ENCODE measurements at places on chromosomes 3 and 15. TPM values are rescaled to one million over a fixed set of nuclear protein-coding genes. Genes with fewer than 3 reads are reported as not detected.

DNA sequence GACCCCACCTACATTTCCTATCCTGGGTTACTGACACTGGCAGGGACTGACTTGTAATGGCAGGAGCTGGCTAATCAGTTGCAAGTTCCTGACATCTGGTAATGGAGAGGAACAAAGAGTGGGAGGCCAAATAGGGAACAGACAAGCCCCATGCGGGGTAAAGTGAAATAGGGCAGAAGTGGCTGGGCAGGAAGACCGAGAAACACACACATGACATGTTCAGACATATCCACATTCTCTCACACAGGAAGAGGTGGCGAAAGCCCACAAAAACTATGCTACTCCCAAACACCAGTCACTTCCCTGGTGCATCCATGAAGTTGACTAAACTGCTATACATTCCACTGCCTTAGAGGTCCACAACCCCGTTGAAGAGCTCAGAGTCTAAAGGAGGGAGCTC, 394.1 kb upstream of the TBL1XR1 start:
- no peak for DNase-seq

The CX3CR1 gene
- total RNA-seq = not detected

The ST3GAL6 gene
- 11.9 TPM for total RNA-seq

GRCh38 chr3:171481011-171481410, 20.8 kb upstream of the TNIK start:
- DNase-seq = no peak

DNA sequence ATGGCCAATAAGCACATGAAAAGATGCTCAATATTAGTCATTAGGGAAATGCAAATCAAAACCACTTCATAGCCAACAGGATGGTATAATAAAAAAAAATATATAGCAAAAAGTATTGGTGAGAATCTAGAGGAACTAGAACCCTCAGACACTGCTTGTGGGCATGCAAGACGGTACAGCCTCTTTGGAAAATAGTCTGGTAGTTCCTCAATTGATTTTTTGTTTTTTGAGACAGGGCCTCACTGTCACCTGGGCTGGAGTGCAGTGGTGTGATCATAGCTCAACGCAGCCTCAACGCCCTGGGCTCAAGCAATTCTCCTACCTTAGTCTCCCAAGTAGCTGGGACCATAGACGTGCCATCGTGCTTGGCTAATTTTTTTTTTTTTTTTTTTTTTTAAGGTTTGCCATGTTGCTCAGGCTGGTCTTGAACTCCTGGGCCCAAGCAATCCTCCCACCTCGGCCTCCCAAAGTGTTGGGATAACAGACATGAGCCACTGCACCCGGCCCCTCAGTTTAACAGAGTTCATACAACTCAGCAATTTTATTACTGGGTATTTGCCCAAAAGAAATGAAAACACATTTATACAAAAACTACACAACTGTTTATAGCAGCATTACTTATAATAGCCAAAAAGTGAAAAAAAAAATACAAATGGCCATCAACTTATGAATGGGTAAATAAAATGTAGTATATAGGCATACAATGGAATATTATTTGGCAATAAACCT, 5.1 kb downstream of the PRC1 start:
- DNase-seq = no peak
